ENCODE measurements at places on chromosomes 1 and 21. TPM values are rescaled to one million over a fixed set of nuclear protein-coding genes. Genes with fewer than 3 reads are reported as not detected.

DNA sequence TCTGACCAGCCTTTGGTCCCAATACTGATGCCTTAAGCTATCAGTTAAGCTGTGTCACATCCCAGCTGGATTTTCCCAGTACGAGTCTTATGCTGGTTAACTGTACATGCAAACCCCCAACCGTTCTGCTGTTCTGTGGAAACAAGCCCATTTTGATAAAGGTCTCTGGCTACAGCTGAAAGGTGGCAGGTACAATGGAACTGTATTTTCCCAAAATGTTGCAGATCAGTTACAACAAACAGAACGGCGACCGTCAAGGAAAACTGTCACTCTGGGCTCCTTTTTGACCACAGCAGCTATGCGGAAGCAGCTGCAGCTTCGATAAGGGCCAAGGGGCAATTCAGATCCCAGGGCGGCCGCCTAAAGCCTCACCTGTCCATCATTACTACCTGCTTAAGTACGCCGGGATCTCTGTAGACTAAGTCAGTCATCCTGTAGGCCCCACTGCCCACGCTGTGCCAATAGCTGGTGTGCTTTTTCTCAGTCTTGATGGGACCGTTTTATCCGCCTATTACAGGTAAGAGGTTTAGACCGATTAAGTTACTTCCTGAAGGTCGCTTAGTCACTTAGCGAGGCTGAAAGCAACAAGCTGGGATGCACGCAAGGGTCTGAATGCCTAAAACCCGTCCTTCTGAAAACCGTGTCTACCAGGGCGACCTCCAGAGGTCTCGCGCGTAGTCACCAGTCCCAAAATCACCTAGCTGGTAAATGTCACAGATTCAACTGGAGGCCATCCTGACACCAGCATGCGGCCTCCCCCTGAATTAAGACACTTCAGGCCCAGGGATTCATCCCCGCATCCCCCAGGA, 11.1 kb upstream of the RAB42 start:
- peak; percentile 47 for DNase-seq

DNA sequence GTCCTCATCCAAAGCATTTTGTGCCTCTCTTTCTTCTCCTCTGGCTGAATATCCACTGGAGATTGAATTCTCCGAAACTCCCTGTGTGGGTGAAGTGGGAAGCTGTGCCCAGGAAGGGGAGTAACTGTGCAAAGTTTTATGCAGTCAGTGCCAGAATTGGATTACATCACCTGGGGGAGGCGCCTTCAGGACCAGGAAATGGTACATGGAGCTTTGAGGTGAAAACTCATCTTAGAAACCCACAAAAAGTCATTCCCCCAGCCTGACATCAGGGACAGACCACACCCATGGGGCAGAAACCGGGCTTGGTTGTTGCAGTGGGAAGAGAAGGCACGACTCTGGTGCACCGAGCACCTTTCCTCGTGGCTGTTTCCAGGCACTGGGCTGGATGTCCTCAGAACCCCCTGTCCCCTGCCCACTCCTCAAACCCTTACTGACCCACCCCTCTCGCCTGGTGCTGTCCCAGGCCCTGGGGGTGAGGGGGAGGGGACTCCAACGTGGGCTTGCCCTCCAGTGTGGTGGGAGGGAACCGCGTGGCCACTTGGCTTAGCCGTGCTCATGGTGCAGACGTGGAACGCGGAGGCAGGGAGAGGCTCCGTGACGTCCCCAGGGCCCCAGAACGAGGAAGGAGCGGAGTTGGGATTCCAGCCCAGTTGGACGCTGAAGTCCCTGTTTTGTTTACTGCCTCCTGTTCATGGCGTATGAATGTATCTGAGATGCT, 15.7 kb downstream of the TFF3 start:
- peak; percentile 16 for DNase-seq

PYHIN1 gene
- total RNA-seq: 0.98 TPM

- peak; percentile 74 for DNase-seq
Measured at GRCh38 chr1:152495066-152495675, 15.4 kb upstream of the LCE5A start.

- DNase-seq: no peak
Measured at GRCh38 chr1:109517337-109517736, 7.8 kb upstream of the AMIGO1 start.

GRCh38 chr21:28916150-28916893, 76.4 kb downstream of the LTN1 start:
- DNase-seq: no peak

DNA sequence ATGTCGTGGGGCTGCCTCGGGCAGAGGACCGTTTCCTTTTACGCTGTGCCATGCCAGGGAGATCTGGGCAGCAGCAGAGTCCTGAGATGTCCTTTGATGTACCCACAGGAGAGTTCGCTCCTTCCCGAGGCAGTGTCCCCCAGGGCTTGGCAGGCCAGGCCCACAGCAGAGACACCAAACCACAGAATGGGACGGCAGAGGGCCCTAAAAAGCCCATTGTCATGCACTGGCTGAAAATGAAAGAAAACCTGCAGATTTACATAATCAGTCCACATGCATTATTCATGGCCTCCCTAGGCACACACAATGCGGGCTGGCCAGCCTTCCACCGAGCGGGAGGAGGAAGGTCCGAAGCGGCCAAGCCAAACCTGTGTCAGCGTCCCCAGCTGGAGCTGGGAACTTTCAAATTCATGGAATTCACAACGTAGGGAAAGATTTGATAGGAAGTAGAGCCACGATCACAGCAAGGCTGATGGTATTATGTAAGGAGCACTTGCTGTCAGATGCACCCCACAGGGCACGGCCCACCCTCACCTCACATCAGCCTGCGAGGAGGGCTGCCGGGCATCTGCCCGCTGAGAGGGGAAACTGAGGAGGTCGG, 25.3 kb upstream of the EFHD2 start:
- no peak for DNase-seq

RAP1GAP gene
- 26.8 TPM for total RNA-seq

DNA sequence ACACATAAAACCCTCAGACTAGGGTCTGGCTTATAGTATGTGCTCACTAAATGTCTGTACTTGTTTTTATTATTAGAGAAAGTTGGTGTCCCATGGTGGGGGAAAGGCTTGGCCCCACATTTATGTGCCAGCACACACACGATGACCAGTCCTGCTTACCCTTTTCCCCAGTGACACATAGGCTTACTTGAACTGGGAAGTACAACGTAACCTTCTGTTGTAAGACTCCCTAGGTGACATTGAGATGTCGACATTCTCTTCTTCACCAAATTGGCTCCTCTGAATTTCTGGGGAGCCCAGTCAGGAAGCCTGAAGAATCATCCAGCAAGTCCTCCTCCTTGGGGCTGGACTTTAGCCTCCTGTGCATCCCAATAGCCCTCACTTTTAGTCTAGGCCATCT, 1.7 kb upstream of the MECR start:
- no peak for DNase-seq

GRCh38 chr1:208717525-208717924, 473.3 kb upstream of the PLXNA2 start:
- DNase-seq: no peak

DNA sequence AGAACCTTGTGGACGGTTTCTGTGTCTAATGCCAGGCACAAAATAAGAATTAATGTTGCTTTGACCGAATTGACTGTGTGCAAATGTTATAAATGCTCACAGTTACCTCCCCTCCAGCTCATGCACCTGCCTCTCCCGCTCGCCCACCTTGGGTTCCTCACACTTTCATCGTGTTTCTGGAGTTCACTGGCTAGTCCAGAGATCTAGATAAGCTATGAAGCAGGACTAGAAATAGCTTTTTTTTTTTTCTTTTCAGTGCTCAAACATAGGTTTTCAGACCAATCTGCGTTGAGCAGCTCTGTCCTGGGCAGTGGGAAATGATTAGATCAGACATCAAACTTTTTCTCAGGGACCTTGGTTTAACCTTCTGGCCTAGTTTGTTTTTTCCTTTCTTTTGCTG, 11.1 kb downstream of the TENT5C start:
- no peak for DNase-seq

- no peak for DNase-seq
Measured at GRCh38 chr1:4685523-4685865, 31.1 kb downstream of the AJAP1 start.

XPR1 gene
- total RNA-seq: 44.5 TPM

GRCh38 chr21:31204801-31205200, 139.3 kb downstream of the TIAM1 start:
- no peak for DNase-seq

DNA sequence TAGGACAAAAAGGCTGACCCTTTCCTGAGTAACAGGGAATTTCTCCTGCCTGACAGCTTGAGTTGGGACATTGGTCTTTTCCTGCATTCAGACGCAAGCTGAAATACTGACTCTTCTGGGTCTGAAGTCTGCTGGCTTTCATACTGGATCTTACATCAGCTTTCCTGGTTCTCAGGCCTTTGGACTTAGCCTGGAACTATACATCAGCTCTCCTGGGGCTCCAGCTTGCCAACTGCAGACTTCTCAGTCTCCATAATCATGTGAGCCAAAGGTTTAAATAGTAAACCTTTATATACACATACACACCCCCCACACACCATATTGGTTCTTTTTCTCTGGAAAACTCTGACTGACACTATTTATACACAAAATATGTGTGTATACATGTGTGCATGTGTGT, 59.0 kb upstream of the KCND3 start:
- no peak for DNase-seq

GRCh38 chr1:109923131-109923945, 12.7 kb downstream of the CSF1 start:
- DNase-seq: no peak

REN gene
- total RNA-seq: not detected

HEYL gene
- 0.27 TPM for total RNA-seq

CRYAA gene
- total RNA-seq: not detected

TMEM269 gene
- 1.7 TPM for total RNA-seq

TSPAN2 gene
- 6.0 TPM for total RNA-seq

PLA2G2F gene
- not detected for total RNA-seq

S100A3 gene
- not detected for total RNA-seq

GRCh38 chr1:231124746-231125145, 37.1 kb upstream of the TRIM67 start:
- no peak for DNase-seq

PRR9 gene
- not detected for total RNA-seq

DNA sequence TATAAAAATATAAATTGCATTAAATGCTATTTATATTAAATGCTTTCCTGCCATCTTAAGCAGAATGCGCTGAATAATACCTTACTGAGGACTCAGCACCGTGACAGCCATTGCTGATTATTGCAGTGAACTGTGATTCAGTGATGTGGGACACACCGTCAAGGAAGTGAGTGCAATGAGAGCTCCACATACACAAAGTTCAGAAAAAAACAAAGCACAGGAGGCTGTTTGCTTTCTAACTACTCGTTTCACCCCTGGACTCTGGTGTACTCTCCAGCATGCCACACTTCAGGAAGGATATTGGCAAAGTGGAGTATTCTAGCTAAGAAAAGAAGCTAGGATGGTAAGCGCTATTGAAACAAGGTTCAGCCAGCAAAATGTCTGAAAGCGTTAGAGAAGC, 57.4 kb upstream of the CXADR start:
- no peak for DNase-seq

DNA sequence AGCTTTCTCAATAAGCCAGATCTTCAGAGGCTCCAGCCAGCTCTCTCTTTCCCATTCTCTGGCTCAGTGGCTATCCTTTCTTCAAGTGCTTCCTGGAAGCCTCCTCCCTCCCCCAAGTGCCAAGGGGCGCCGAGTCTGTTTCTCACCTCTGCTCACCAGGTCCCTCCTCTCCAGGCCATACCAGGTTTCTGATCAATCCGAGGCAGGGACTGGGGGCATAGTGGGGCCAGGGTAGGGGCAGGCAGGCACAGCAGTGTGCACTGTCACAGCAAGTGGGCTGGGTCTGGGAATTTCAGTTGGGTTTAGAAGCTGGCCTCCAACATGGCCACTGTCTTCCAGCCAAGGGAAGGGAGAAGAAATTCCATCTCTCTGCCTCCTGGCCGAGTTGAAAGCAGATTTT, 56.5 kb downstream of the NAV1 start:
- DNase-seq: no peak

LCE3E gene
- not detected for total RNA-seq

DNA sequence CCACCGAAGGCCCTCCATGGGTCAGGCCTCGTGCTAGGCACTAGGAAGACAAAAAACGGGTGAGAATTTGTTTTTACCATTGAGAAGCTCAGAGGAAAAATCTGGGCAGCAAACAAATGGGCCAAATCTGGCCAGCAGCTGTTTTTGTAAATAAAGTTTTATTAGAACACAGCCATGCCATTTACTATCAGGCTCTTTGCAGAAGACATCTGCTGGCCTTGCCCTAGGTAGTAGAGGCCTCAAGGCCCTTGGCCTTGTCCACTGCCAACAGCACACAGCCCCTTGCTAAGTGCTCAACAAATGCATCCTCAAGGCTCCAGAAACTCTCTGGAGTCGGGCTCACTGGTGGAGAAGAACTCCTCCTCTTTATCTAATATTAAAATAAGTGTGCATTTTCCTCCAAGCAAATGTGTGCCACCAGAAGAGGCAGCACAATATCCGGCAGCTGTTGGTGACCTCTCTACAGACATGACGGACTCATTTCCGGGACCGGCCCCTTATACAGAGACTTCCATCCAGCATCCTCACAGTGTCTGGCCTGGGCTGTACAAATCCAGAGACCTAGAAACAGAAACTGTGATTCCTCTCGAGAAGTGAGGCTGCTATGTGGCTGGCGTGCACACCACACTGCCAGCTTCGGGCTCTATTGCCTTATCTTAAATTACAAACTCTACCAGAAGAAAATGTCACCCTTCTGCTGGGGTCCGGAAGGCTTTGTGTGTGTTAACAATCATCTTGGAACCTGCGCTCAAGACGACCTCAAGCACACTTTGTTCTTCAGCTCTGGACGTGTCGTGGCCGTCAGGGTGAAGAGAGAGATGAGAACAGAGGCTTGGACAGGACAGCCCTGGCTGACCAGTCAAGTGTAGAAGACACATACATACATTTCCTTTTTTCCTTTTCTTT, 203.9 kb downstream of the TOMM20 start:
- no peak for DNase-seq

- no peak for DNase-seq
Measured at GRCh38 chr1:229864686-229865230, 202.3 kb upstream of the GALNT2 start.

- no peak for DNase-seq
Measured at GRCh38 chr1:179105393-179105792, 23.5 kb downstream of the TOR3A start.

ITLN1 gene
- total RNA-seq: 0.54 TPM

- no peak for DNase-seq
Measured at GRCh38 chr1:85363521-85363920, 87.1 kb upstream of the BCL10 start.

DNA sequence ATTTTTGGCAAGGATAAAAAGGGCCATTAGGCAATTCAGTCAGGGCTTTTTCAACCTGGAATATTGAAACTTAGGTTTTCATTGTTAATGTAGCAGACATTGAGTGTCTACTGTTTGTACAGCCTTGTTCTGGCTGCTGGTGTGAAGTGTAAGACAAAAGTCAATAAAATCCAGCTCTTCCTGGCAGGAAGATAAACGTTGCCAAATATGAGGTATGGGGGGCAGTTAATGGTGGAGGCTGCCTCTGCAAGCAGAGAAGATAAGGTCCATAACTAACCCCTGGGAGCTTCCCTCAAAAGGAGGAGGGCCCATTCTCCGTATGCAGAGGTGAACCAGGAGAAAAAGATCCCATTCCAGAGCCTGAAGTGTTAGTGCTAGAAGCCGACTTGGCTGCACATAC, 19.5 kb upstream of the SHE start:
- no peak for DNase-seq

Measured in Calu3 (cell line).